ENCODE measurements at places on chromosomes 7 and 10. TPM values are rescaled to one million over a fixed set of nuclear protein-coding genes. Genes with fewer than 3 reads are reported as not detected.

CASD1 gene
- 12.0 TPM for total RNA-seq

CALHM1 gene
- total RNA-seq = not detected

SUGCT gene
- 1.5 TPM for total RNA-seq

SPOCK2 gene
- 216 TPM for total RNA-seq

STRIP2 gene
- 62.0 TPM for total RNA-seq

SPACDR gene
- total RNA-seq = 3.5 TPM

CSGALNACT2 gene
- total RNA-seq = 32.3 TPM

EMX2 gene
- not detected for total RNA-seq

BHLHA15 gene
- not detected for total RNA-seq

C10orf105 gene
- total RNA-seq = 0.63 TPM

CDNF gene
- 1.8 TPM for total RNA-seq

NPSR1 gene
- not detected for total RNA-seq

INPP5A gene
- 7.4 TPM for total RNA-seq

TDRD1 gene
- 0.90 TPM for total RNA-seq

LRRTM3 gene
- total RNA-seq = not detected
